ENCODE measurements at places on chromosomes 12 and 14. TPM values are rescaled to one million over a fixed set of nuclear protein-coding genes. Genes with fewer than 3 reads are reported as not detected.

DNA sequence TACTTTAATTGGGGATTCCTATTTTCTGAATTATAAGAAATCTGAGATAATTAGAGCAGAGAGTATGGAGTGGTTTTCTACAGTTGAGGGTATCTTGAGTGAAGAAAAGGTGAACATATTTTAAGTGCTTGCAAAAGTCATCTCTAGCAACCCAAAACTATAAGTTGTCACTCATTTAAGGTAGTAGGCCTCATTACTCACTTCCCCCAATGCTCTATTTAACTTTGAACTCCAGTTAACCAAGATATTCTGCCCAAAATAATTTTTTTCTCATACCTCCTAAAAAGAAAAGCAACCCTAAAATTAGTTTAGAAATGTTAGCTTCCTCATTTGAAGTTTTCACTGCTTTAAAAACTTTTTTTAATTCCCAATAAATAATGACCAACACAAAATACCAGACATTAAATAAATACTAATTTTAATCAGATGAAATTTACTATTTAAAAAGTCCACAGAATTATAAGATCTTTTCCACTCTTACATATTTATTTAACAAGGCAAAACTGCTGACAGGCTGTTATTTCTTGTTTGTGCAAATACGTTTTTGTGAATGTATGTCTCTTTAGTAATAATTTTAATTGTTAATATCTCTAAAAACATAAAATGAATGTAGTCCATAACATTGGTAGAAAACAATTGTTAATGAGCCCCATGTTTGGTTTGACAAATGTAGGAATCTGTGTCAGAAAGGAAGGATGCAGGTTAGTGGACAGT, 47.8 kb downstream of the VRK1 start:
- DNase-seq = no peak

Gene CLECL1
- not detected for total RNA-seq

Gene MDM2
- 733 TPM for total RNA-seq

Gene PHLDA1
- 27.9 TPM for total RNA-seq

DNA sequence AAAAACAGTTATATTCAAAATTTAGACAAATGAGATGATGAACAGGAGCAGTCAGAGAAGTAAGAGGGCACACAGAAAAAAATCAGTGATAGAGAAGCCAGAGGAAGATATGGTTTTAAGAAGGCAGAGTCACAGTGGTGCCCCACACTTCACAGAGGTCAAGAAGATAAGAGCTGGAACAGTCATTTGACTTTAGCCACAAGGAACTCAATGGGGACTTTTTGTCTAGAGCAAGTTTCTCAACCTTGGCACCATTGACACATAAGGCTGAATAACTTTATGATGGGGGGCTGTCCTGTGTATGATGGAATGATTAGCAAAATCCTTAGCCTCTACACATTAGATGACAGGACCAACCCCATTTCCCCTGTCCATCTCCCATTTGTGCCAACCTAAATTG, 172.8 kb upstream of the PLEKHG7 start:
- no peak for DNase-seq

DNA sequence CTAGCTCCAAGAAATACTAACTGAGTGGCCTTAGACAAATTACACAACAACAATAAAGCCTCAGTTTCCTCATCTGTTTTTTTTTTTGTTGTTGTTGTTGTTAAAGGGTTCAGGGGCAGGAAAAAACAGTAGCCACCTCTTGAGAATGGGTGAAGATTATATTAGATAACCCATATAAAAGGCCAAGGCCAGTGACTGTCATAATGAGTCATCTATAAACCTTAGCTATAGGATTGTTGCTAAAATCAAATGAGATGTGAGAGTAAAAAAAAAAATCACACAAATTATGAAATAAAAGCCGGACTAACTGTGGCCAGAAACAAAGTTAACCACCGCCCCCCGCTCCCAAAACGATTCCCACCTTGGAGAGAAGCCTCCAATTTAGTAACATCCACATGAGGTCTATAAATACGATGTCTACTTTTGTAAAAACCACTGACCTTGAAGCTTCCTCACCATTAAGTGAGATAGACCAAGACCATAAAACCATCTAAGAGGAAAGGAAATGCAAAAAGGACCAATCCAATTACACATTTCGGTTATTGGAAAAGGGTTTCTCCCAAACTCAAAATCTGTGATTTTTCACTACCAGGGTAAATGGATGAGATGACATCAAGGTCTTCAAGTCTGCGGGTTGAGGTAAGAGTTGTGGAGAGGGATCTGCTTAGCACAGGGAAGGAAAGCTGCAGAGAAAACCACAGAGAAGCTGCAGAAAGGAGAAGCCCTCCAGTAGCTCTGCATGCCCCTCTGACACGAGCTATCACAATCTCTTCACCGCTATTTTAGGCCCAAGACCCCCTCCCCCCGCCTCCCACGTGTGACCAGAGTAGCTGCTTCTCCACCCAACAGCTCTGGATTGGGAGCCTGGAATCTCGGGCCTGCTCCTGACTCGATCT, 1.0 kb downstream of the NAA25 start:
- no peak for DNase-seq

Gene DENND5B
- total RNA-seq = 6.8 TPM

GRCh38 chr12:93306636-93307035, 71.1 kb upstream of the NUDT4 start:
- DNase-seq = no peak

DNA sequence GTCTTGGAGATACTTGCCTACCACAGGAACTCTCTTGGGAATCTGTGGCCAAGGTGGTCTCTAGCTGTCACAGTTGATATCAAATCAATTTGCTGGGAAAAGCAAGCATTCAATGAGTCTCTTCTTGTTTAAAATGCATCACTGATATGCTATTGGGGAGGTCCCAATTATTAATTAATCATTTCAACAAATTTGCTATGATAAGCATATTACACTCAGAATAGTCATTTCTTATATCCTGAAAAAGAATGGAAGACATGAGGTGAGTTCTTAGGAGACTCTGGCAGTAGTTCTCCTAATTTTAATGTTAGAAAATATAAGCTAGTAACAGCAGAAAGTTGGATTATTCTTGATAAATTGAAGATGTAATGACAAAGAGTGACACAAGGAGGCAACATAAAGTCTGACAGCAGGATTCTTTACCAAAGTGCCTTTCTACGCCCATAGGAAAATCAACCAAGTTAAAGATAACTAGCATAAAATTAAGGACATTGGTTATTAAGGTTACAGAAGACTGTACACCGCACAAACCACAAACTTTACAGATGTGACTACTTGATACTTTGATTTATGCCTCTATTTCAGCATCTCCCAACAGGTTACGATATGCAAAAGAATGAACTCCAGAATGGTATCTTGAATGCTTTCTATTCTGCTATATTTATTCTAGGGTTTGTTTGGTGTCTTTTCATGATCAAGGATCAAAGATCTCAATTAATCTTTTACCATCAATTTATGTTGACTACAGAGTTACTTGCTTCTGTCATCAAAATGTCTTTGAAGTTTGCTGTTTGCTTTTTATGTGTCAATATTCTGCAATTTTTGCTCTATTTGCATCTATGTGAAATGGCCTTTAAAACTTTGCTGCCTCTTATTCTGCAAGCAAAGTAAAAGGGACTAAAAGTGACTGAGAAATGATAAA, 349.6 kb upstream of the CLEC14A start:
- no peak for DNase-seq

Gene IGFBP6
- 2,626 TPM for total RNA-seq

Gene SLC2A3
- total RNA-seq = 42.4 TPM

DNA sequence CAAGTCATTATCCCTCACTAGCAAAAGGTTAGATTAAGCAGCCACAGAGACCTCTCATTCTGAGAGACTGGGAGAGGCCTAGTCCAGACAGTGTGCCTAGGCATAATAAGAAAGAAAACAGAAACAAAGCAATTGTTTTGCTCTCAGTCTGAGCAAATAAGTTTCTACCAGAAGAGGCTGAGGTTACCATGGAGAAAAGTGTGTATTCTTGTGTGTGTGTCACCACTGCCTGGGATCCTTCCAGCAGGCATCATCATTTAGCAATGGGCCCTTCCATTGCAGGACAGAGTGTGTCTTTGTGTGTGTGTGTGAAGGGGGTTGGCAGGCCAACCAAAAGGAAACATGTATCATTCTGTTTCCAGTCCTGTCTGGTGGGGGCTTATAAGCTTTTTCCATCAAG, 3.7 kb downstream of the EFS start:
- peak; percentile 18 for DNase-seq

DNA sequence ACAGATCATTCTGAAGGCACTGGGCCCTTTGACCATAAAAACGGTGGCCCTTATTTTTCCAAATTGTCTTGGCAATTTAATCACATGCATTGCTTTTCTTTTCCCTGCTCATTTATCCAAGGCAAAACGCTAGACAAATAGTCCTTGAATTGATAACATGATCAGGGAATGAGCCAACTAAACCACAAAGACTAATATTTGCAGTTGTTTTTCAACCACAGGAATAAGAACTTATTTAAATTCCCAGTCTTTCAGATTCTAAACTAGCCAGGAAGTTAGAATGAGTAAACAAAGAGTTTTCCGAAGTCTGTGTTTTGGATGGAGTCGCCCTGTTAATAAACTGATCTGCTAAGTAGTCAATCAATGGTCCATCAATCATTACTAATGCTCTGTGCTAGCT, 14.9 kb downstream of the TBX5 start:
- DNase-seq = no peak
